Fibroblast of mammary gland (primary cell): ENCODE measurements at places on chromosomes 12 and 14.
A peak's percentile ranks its signal among the peaks of the same experiment; 100 is the strongest.

DNA sequence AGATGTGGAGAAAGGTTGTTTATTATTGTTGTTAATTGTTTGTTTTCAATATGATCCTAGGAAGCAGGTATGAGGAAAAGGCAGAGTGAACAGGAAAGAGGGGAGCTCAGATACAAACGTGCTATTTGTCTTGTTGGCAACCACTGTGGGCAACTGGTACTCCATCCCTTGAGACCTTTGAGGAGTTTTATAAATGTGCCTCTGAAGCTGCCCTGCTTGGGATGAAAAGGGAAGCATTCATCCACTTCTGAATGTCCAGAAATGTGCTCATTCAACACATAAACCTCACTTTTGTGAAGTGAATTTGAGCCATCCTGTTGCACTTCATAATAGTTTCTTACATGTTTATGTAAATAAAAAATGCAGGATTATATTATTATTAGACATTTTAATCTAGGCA lies 164.3 kb upstream of the PDZRN4 start:
- DNase-seq = no peak

DNA sequence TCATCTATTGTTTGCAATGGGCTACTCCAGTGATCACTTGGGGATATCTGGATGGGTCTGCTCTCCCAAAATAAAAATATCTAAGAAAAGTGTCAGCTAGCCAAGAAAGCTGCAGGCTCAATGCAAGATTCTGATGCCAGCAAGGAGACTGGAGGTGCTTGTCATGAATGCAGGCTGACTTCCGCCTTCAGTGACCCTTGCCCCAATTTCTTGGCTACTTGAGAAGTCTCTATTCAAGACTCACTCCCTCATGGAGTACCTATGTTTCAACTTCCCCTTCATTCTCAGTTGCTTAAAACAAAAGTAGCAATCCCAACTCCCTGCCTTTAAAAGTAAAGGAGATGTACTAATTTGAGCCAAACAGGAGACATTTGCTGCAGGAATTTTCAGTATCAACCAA lies 123.9 kb downstream of the GPR65 start:
- peak; percentile 4 for DNase-seq

GRCh38 chr12:5068619-5069018 lies 24.9 kb downstream of the KCNA5 start:
- no peak for DNase-seq

DNA sequence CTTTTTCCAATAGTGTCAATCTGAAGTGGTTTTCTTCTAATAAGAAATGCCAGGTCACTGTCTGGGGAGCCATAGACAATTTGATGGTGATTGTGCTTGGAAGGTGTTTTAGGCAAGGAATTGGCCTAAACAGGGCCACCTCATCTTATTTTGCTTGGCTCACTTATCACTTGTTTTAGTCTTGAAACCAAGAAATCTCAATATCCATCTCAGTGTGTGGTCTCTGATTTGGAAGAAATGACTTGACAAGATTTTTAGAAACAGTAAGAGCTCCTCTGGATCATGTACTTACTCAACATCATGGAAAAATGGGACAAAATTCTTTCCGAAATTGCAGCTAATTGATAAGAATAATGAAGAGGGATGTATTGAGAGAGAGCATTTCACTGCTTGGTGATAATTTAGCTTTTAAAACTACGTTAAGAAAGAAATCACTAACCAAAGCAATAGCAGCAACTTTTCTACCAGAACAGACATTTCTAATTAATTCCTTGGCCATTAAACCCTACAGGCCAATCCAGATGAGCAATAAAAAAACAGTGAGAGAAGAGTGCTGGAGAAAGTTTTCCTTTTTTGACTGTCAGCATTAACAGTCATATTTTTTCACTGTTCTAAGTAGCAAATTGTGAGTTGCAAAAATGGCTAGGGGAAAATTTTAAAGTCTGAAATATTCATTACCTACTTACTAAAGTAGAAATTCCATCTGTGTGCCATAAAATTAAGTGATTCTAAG lies 157.3 kb downstream of the AEBP2 start:
- no peak for DNase-seq

GRCh38 chr12:2596441-2596840 lies 198.3 kb upstream of the FKBP4 start:
- DNase-seq = no peak

GRCh38 chr14:103521438-103521950 lies 1.1 kb downstream of the CKB start:
- DNase-seq = no peak

- DNase-seq = no peak
Measured at GRCh38 chr12:111160350-111161241, 208.3 kb downstream of the PHETA1 start.

DNA sequence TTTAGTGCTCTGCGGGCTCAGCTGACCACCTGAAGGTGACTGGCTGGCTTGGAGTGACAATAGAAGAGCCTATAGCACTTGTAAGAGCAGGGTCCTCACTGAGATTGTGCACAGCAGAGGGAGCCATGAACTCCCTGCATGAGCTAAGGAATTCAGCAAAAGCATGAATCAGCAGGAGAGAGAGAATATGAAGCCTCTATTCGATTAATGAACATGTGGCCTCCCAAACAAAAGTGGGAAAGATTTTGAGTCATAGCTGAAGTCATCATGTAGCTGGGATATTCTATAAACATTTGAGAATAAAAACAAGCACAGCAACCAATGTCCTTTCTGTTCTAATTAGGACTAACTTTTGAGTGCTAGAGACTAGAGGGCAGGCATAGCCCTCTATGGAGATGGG lies 626.6 kb downstream of the DIO2 start:
- peak; percentile 94 for DNase-seq

DNA sequence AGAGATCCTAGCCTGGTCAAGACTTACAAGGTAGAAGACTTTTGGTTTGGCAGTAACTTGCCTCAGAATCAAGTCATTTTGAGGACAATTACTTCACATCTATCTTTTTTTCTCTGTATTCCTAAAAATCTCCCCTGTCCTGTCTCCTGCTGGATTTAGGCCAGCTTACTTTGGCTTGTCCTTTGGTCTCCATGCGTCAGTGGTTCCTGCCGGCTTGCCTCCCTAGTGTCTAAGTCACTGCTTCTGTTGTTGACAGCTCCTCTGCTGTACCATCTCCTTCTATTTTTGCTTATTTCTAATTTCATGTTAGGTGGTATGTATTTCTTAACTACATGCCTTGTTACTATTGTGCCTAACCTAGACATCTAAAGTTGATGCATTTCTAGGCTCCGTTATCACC lies 39.7 kb upstream of the FBLN5 start:
- DNase-seq = no peak

GRCh38 chr12:76449583-76449982 lies 101.4 kb upstream of the BBS10 start:
- DNase-seq = peak; percentile 83

- DNase-seq = no peak
Measured at GRCh38 chr12:49388682-49389386, 21.6 kb downstream of the SPATS2 start.

- no peak for DNase-seq
Measured at GRCh38 chr12:26839512-26839911, 6.5 kb upstream of the ITPR2 start.

GRCh38 chr12:53498235-53498630 lies 1.0 kb downstream of the MAP3K12 start:
- DNase-seq = no peak

GRCh38 chr12:111057701-111058425 lies 137.5 kb upstream of the MYL2 start:
- no peak for DNase-seq

DNA sequence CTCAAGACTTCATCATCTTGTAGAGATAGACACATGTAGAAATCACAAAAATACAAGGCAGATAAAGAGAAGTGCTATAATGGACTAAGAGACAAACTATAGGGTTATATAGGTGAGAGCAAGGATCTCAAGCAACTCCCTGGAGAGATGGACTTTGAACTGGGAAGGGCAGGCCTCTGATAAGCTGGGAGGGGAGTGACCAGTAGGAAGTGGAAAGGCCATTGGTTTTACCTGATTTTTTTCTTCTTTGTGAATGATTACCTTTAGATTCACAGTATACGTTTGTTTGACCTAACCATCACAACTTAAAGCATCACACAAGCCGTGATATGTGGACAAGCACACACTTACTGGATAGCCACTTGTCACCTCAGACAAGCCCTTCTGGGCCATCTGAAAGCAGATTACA lies 5.2 kb upstream of the TEP1 start:
- no peak for DNase-seq

- DNase-seq = peak; percentile 85
Measured at GRCh38 chr12:11648514-11649412, 711 bp upstream of the ETV6 start.
